ENCODE measurements at places on chromosomes 4 and X.

DNA sequence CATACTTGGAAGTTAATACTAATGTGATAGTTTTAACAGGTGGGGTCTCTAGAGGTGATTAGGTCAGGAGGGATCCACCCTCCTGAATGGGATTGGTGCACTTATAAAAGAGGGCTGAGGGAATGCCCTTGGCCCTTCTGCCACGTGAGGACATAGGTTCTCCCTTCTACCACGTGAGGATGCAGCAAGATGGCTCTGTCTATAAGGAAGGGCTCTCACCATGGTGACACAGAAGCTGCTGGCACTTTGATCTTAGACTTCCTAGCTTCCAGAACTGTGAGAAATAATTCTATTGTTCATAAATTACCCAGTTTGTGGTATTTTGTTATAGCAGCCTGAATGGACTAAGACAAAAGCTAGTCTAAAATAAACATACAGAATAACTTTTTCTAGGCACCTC, 1.0 kb downstream of the AADAT start:
- no peak for DNase-seq

DNA sequence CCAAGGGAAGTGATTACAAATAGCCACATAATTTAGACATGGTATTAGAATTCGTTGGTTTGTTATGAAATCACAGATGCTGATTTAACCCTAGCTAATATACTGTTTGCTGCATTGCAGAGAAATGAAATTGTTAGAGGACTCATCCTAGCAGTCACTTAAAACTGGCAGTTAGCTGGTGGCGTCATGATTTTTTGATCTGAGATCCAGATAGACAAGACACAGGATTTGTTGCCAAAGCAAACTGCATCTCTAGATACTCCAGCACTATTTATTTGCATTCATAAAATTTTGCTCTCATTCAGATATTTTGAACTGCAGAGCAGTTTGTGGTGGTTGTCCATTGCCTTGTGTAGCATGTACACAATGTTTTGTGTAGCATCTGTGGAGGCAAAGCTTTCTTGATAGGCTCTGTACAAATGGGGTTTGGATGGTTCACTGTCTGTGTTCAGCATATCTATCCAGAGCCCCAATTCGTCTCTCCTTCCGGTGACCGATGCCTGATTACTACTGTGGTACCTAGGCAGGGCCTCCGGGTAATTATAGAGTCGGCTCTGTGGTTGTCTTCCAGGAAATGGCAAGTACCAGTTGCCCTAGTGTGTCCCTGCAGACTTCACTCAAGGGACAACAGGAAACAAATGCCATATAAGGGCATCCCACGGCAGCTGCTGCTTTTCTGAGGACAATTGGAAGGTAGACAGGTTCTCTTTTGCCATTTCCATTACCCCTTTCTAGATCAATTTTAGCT, 30.1 kb upstream of the SPARCL1 start:
- DNase-seq = no peak

GRCh38 chr4:177041356-177041755, 248.6 kb upstream of the VEGFC start:
- no peak for DNase-seq

DNA sequence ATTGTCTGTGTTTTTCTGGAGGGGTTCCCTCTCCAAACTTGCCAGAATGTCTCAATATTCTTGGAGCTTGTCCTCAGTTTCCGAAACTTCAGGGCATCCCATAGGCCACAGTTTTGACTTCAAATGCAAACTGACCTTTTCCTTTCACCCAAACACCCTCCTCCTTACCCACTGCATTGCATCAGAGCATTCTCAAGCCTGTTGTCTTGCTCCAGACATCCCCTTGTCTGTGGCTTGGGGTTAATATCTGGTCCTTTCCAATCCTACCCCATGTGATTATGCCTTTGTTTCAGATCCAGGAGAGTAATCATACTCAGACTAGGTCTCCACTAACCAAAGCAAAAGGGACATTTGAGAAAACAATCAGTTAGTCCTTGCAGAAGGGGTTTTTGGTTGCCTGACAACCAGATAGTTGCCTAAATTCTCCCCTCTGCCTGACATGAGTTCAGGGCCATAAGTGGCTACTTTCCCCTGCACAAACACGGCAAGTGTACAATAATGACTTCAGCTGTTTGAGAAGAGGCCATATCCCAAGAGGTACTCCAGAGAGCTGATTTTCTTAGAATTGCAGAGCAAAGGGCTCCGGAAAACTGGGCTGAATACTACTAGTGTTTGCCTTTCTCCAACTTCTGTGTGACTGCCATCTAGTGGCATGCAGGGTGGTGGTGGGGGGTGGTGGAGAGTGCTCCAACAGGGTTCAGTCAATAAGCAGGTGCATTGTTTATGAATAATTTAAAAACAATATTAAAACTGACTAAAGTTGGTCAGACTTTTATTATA, 130.2 kb downstream of the CHRDL1 start:
- DNase-seq = peak; percentile 0

GRCh38 chr4:6011271-6011671, 7.0 kb downstream of the C4orf50 start:
- DNase-seq = no peak

DNA sequence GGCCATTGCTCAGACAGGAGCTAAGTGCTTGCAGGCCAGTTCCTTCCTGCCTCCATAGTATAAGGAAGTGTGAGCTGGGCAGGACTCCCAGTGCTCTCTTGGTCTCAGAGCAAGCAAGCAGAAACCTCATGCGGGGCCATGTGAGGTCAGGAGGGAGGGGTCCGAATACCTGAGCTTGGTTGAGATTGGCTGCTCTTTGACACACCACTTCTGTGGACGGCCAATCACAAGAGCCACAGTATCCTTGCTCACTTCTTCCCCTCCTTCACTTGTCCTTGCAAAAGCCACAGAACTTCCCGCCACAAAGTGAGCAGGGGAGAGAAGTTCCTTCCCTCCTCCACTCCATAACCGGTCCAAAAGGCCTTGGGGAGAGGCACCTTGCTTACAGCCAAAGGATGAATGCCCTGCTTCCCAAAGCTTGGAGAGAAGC, 56.7 kb downstream of the PRPS1 start:
- DNase-seq = no peak

DNA sequence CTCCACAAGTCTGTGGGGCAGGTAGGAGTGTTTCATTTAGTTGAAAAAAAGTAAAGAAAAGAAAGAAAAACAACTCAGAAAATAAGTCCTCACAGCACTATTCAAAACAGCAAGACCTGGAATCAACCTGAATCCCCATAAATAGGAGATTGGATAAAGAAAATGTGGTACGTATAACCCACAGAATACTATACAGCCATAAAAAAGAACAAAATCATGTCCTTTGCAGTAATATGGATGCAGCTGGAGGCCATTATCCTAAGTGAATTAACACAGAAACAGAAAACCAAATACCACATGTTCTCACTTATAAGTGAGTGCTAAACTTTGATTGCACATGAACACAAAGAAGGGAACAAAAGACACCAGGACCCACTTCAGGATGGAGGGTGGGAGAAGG, 71.9 kb downstream of the ARSJ start:
- DNase-seq = no peak

Measured in hypothalamus (tissue), 51 donors.